WTC11 (cell line): ENCODE measurements at places on chromosomes 7 and 10.

DNA sequence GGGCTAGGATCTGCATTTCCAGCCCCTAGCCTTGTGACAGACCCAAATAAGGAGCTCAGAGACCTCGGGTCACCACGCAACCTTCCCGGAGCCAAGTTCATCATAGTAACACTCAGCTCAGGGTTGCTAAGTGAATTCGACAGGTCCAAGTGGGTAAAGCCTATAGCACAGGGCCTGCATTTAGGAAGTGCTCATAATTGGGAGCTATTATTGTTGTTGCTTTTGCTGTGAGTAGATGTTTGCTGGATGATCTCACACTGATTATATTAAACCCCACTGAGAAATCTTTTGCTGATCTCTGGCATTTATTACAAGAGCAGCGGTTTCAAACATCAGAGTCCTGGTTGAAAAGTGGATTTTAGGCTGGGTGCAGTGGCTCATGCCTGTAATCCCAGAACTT lies 20.3 kb upstream of the SAR1A start:
- no peak for DNase-seq

GRCh38 chr10:110356628-110357245 lies 52.0 kb upstream of the SMNDC1 start:
- DNase-seq, result no peak

GRCh38 chr7:87344446-87344845 lies 1.0 kb upstream of the CROT start:
- no peak for DNase-seq

GRCh38 chr7:5690931-5691473 lies 90.5 kb downstream of the RNF216 start:
- DNase-seq, result no peak

DNA sequence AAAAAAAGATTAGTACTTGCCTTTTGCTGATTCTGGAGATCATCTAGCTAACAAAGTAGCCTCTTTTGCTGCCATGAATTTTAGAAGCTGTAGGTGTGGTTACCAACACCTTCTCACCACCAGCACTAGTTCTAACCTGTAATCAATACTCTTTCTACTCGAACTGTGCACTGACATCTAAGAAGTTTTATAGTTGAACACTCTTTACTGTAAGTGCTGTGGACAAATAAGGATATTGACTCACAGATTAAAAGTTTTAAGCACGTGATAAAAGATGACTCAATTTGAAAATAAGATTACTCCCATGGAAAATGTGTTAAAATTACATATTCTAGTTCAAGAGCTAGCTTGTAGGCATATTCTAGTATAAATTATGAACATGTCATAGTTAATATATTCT lies 89.9 kb downstream of the REEP3 start:
- DNase-seq, result no peak

- DNase-seq, result peak; percentile 5
These were observed 199.8 kb downstream of the EBF3 start for GRCh38 chr10:129764011-129764900.

- DNase-seq, result no peak
These were observed 41.4 kb downstream of the PKD1L1 start for GRCh38 chr7:47906883-47907282.

GRCh38 chr7:69245646-69246045 lies 352.6 kb upstream of the AUTS2 start:
- DNase-seq, result no peak

GRCh38 chr10:36681751-36682632 lies 443.4 kb upstream of the ANKRD30A start:
- no peak for DNase-seq

DNA sequence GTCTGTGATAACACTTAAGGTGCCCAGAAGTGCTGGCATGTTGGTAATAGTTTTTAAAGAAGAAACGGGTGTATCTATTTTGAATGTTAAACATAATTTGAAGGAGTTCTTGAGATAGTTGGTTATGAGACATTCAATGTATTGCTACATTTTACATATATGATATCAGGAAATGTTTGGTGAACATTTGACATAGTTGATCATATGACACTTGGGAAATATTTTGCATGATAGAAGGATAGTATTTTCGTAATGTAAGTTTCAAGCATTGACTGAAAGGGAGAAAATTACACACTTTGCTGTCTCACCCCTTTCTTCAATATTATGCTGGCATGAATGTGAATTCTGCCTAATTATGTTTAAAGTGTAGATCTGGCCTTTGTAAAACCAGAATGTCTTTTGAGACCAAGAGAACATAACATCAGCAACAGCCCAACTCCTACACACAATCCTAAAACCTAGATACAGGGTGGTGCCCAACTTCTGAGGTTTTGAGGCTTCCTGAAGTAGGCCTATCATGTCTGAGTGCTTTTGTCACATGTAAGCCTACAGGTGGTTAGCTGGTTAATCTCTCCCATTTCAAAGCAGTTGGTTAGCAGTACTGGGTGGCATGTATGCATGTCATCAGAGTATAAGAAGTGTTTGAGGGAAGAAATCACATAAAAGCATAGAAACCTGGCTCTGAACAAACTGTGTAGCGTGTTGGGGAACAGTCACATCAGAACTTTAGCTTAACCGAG lies 2.1 kb downstream of the ADD3 start:
- no peak for DNase-seq

GRCh38 chr10:77899080-77899477 lies 27.5 kb downstream of the DLG5 start:
- no peak for DNase-seq

DNA sequence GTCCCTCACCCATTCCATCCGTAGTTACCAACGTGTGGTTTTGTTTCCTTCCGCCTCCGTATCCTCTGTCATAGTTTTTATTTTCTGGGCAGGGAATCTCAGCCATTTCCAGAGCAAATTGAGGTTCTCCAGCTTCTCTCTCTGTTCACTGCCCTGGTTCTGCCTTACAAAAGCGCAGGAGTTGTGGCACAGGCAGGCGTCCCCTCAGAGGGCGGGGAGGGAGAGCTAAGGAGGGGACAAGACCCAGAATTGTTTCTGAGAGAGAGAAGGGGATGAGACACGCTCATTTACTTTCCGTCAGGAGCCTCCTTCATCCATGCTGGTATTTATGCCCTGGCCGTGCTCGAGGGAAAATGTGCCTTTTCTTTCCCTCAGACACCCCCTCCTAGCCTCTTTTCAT lies 71.0 kb downstream of the SH2D4B start:
- no peak for DNase-seq

DNA sequence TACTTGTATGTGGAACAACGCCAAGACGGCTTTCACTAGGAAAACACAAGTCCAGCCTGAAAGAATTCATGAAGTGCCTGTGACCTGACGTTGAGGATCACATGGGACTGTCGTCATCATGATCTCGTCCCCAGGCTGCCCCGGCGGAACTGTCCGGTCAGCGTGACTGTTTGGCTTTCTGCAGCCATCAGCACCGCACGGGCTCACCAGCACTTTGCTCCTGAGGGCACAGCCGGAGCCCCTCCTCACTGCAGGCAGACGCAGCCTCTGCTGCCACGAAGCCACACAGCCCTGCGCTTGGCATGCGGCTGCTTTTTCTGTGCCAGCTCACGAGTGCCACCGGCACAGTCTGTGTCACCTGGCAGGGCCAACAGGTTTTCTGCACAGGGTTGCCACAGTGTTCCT lies 9.4 kb upstream of the GET4 start:
- DNase-seq, result no peak

- DNase-seq, result no peak
These were observed 18.1 kb upstream of the GSTK1 start for GRCh38 chr7:143245123-143245522.

DNA sequence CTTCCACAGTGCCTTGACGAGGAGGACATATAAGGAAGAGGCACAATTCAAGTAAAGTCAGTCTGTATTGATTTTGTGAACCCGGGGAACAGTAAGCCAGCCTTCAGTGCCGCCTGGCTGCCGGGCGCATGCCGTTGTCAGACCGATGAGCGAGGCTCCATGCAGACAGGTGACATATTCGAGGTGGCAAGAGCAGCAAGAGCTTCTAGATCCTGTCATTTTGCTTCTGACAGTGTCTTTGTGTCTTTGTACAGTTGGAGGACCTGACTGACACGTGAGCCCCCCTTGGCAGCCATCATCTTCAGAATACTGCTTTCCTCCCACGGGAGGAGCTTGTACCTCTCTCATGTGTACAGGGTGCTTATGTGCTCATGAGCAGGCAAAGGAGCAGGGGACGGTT lies 387.5 kb upstream of the GALNT17 start:
- DNase-seq, result no peak

DNA sequence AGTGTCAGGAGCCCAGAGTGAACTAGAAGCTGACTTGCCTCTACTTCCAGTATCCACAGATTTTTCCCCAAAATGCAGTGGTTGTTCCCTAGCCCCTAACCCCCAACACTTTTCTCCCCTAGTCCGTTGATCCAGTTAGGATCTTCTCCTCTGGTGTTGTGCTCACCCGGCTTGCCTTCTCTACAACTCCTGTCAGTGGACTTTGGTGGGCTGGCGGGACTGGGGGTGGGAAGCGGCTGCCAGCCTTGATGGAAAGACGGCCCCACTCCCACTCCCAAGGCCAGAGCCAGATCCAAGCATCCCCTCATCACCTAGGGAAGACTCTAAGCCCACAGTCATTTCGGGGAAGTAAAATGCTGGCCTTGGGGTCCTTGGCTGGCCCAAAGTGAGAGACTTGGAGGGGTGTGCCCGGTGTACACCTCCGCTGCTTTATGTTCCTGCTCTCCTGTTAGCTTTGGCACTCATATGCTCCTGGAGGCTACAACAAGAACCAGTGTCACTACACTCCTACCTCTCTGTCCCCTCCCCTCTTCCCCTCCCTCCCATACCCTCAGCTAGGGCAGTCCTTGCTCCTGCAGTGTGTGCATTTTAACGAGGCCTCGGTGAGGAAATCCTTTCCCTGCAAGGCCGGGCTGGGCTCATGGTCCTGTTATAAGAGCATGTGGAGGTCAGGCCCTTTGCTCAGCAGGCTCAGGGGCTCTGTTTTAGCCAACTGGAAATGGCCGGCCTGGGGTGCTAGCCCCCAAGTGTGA lies 930 bp upstream of the HOXA10 start:
- no peak for DNase-seq

DNA sequence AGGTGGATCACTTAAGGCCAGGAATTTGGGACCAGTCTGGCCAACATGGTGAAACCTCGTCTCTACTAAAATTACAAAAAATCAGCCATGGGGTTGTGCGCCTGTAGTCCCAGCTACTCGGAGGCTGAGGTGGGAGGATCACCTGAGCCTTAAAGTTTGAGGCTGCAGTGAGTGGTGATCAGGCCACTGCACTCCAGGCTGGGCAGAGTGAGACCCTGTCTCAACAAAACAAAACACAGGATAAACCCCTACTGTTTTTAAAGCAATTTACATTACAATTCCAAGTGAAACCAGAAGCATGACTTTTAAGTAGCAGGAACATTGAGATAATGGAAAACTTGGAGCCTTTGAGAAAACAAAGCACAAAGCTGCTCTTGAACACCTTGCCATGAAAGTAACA lies 92.4 kb upstream of the BTBD16 start:
- no peak for DNase-seq

GRCh38 chr10:6416892-6417512 lies 163.1 kb downstream of the PRKCQ start:
- no peak for DNase-seq

GRCh38 chr7:120862987-120863590 lies 5.1 kb upstream of the TSPAN12 start:
- DNase-seq, result no peak

- no peak for DNase-seq
These were observed 261.6 kb downstream of the MDFIC start for GRCh38 chr7:115183431-115184057.

- peak; percentile 79 for DNase-seq
These were observed 49.3 kb downstream of the PPP1R17 start for GRCh38 chr7:31735991-31736982.

GRCh38 chr7:34928052-34928451 lies 109.2 kb downstream of the DPY19L1 start:
- peak; percentile 91 for DNase-seq

DNA sequence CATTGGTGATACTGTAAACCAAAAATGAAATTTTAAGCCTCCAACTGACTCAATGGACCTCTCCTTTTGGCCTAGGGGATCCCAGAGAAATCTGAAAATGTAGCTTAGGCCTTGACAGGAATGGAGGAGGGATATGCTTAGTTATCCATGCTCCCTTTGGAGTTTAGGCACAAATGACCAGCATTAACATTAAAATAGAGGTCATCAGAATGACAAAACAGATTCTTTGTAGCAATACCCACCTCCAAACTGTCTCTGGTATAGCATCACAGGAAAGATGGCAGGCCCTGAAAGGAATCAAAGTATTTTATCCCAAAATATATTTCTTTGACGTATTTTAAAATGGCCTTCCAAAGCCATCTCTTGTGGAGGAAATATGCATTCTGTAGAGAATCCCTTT lies 39.1 kb upstream of the LRRN3 start:
- no peak for DNase-seq
